ENCODE measurements at places on chromosomes 16 and 17.
A peak's percentile ranks its signal among the peaks of the same experiment; 100 is the strongest.

DNA sequence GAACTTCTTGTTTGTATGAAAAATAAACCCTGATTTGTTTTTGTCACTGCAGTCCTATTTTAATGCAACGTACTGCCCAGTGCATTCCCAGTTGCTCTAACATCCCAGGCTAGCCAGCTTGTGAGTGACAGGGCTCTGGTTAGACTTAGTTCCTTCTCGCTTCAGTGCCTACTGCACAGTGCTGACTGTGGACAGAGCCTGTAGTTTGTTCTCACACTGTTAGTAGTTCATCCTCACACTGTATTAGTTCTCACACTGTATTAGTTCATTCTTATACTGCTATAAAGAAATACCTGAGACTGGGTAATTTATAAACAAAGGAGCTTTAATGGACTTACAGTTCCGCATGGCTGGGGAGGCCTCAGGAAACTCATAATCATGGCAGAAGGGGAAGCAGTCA, 116.6 kb upstream of the SALL1 start:
- no peak for DNase-seq

DNA sequence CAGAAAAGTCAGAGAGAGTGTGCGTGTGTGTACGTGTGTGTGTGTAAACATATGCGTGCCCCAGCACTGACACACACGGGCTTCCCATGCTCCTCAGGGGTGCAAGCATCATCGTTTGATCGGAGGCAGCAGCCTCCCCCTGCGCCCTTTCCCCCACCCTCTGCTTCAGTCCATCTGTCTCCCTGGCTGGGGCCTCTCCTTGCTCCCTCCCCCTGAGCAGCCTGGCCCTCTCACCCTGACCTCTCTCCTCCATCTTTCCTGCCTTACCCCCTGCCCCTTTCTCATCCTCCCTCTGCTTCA, 4.4 kb downstream of the STX1B start:
- no peak for DNase-seq

- DNase-seq = no peak
Measured at GRCh38 chr16:12547608-12547922, 256.1 kb downstream of the CPPED1 start.

DNA sequence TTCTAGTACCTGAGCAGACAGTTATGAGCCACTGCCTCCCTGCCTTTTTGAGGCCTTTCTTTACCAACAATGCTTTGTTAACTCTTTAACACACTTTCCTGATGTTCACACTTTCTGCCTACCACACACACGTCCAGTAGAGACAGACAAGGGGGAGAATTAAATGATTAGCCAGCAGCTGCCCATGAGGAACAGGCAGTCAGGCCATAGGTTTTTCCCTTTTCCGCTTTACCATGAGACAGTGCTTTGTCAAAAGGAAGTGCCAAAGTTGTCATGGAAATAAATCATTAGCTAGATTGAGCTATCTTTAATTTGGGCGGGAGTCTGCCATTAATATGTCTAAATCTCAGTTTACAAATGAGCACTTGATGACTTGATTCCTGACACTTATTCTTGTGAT, 102.1 kb downstream of the PITPNC1 start:
- no peak for DNase-seq

DNA sequence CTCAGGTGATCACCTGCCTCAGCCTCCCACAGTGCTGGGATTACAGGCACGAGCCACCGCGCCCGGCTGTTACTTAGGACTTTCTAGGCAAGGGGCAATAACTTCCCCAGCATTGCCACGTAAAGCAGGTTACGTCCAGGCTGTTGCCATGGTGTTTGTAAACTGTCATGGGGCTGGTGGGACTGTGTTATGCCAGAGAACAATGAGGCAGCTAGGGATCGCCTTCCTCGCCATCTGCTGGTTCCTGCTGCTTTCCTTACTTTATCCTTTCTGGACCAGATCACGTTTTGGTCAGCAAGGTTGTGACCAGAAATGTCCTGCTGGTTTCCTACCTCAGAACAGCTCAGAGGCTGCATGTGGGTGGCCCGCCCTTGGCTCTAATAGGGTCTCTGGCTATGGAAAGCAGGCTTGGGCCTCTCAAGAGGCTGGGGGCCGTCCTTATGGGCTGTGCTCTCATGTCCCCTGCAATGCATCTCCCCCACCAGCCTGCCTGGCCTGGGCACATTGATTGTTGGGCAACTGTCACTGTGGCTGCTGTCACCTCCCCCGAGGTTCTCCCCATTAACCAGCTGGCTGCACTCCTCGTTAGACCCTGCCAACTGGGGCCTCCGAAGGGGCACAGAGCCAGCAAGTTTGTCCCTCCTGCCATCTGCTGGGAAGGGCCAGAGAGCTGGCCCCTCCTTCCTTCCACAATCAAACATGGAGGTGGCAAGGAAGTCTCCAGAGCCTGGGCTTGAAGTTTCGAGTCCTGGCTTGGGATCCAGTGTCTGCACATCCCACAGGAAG, 28.2 kb upstream of the ZC3H18 start:
- no peak for DNase-seq

- no peak for DNase-seq
Measured at GRCh38 chr17:17408236-17408794, 68.5 kb upstream of the MED9 start.

DNA sequence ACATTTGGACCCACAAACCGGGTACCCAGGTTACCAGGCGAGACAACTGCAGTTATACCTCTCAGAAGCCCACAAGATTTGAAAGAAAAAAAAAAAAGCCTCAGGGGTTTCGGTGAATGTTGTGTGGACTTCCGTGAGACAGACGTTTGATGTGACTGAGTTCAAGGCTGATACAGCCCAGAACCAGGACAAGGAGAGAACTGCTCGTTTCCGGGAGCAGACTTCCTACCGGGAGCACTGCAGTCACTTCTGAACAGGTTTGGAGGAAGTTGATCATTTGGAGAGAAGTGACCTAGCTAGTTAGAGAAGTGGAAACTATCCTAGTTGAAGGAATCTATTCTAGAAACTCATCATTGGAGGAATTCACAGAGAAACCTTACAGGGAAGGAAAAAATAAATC, 847 bp downstream of the CKLF start:
- no peak for DNase-seq

- DNase-seq = peak; percentile 4
Measured at GRCh38 chr16:47110939-47111338, 32.8 kb downstream of the NETO2 start.

- no peak for DNase-seq
Measured at GRCh38 chr17:79749156-79749815, 18.5 kb downstream of the ENPP7 start.

DNA sequence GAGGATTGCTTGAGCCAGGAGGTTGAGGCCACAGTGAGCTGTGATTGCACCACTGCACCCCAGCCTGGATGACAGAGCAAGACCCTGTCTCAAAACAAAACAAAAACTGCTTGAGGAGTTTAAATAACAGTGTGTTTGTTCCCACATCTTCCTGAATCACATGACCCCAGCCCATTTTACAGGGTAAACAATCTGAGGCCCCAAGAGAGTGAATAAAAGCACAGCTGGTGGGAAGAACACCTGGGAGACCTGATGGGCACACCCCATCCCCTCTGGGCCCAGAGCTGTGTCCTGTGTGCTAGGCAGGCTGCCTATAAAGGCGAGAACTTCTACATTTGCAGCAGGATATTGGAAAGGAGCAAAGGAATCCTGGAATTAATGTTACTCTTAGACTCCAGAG, 69.6 kb downstream of the PLXDC1 start:
- no peak for DNase-seq

DNA sequence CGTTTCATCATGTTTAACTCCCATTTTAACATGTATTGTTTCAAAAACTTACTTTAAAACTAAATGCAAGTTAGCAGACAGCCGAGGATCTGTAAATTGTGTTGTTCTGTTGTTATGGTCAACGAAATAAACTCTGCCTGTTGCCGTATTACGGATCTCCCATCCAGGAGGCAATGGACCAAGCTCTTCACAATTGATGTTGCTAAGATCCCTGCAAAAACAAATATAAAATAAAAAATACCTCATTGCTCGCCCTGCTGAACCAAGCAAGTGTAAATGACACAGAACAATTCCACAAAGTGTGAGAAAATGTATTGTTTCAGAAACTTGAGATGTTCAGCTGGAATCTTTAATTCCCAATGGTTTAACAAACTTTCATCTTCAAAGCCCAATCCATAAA, 65.0 kb downstream of the CEP95 start:
- DNase-seq = no peak

DNA sequence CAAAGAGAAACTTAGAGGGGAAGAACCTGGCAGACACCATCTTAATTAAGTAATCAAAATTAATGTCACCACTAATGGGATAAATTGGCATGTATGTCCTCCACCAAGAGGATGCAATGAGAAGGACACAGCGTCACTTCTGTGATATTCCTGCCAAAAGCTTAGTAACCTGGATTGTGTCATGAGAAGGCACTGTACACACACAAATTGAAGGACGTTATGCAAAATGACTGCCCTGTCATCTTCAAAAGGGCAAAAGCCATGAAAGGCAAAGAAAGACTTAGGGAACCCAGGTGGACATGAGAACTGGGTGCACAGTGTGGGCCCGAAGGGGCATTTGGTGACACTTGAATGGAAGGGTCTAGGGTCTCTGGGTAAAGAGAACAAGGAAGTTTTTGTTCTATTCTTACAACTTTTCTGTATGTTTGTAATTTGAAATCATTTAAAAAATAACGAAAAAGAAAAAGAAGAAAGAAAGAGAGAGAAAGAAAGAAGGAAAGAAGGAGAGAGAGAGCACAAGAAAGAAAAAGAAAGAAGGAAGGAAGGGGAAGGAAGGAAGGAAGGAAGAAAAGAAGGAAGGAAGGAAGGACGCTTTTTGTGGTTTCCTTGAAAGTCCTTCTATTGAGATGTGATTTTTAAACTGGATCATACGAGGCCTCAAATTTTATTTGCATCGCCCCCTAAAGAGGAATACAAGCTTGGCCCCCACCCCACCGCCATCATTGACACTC, 4.0 kb upstream of the APOH start:
- DNase-seq = no peak

GRCh38 chr16:11283820-11284248, 2.7 kb upstream of the PRM1 start:
- DNase-seq = no peak

DNA sequence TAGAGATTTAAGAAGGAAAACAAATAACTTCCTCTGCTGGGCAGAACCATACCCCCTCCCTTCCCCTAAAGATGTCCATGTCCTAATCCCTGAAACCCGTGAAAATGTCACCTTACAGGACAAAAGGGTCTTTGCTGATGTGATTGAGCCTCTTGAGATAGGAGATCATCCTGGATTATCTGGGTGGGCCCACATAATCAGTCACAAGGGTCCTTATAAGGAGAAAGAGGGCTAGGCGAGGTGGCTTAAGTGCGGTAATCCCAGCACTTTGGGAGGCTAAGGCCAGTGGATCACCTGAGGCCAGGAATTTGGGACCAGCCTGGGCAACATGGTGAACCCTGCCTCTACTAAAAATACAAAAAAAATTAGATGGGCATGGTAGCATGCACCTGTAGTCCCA, 12.0 kb upstream of the SLC39A11 start:
- no peak for DNase-seq

- no peak for DNase-seq
Measured at GRCh38 chr16:89101303-89102040, 7.8 kb downstream of the ACSF3 start.

- DNase-seq = peak; percentile 35
Measured at GRCh38 chr17:73613271-73614233, 30.7 kb downstream of the SDK2 start.

GRCh38 chr16:10740845-10741208, 2.8 kb upstream of the NUBP1 start:
- DNase-seq = no peak

GRCh38 chr16:4071686-4072561, 44.3 kb downstream of the ADCY9 start:
- DNase-seq = no peak

- DNase-seq = no peak
Measured at GRCh38 chr17:15456496-15456895, 10.9 kb downstream of the CDRT4 start.

- no peak for DNase-seq
Measured at GRCh38 chr16:28205117-28205899, 6.5 kb downstream of the XPO6 start.

DNA sequence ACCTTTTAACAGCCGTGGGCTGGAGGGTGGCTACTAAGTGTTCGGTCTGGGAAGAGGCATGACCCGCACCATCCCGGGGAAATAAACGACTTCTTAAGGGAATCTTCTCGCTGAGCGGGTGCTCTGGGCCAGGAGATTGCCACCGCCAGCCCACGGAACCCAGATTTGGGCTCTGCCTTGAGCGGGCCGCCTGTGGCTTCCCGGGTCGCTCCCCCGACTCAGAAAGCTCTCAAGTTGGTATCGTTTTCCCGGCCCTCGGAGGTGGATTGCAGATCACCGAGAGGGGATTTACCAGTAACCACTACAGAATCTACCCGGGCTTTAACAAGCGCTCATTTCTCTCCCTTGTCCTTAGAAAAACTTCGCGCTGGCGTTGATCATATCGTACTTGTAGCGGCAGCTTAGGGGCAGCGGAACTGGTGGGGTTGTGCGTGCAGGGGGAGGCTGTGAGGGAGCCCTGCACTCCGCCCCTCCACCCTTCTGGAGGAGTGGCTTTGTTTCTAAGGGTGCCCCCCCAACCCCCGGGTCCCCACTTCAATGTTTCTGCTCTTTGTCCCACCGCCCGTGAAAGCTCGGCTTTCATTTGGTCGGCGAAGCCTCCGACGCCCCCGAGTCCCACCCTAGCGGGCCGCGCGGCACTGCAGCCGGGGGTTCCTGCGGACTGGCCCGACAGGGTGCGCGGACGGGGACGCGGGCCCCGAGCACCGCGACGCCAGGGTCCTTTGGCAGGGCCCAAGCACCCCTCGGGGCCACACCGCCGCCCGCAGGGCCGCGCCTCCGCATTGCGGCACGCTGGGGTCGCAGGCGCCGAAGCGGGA, 3.6 kb upstream of the CBX4 start:
- DNase-seq = no peak

DNA sequence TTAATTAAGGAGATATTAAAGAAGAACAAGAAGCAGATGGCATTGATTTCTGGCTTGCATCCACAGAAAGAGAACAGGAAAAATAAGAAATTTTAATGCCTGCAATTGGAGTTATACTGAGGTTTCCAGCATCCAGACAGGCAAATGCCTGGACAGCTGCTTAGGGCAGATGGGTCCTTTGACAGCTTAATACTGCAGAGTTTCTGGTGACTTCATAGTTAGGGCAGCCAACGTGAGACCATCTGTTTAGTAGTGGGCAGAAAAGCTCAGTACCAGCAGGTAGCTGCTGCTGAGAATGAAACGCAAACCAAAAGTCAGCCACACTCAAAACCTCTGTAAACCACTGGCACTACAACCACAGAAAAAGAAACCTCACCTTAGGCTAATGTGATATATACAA, 109.8 kb downstream of the CDK5R1 start:
- no peak for DNase-seq

- no peak for DNase-seq
Measured at GRCh38 chr16:48870141-48870540, 260.2 kb upstream of the N4BP1 start.

- no peak for DNase-seq
Measured at GRCh38 chr17:80294653-80295052, 34.0 kb downstream of the RNF213 start.

Measured in iPS DF 6.9 (cell line).